ENCODE measurements at places on chromosomes 7 and 10. TPM values are rescaled to one million over a fixed set of nuclear protein-coding genes. Genes with fewer than 3 reads are reported as not detected.

PSD gene
- 13.3 TPM for total RNA-seq

LRRC18 gene
- total RNA-seq: not detected

ENO4 gene
- total RNA-seq: not detected

CLDN3 gene
- total RNA-seq: not detected

RBAK gene
- total RNA-seq: 10.1 TPM

FAM237B gene
- not detected for total RNA-seq

DOCK4 gene
- 0.21 TPM for total RNA-seq

SPDYE2 gene
- not detected for total RNA-seq

MCM10 gene
- total RNA-seq: 60.0 TPM

UNCX gene
- not detected for total RNA-seq

NEUROD6 gene
- not detected for total RNA-seq

TAS2R4 gene
- total RNA-seq: 1.0 TPM

TMEM213 gene
- total RNA-seq: 0.18 TPM

MOGAT3 gene
- not detected for total RNA-seq

INHBA gene
- total RNA-seq: 0.12 TPM

VAX1 gene
- total RNA-seq: not detected

NAPEPLD gene
- 9.7 TPM for total RNA-seq

ATG9B gene
- total RNA-seq: 1.1 TPM

POM121C gene
- 111 TPM for total RNA-seq

CCDC172 gene
- total RNA-seq: not detected

CFAP70 gene
- total RNA-seq: 1.2 TPM

BMPER gene
- not detected for total RNA-seq

ZNF736 gene
- total RNA-seq: 27.8 TPM

ST8SIA6 gene
- total RNA-seq: not detected

R3HCC1L gene
- total RNA-seq: 15.4 TPM

SH2B2 gene
- total RNA-seq: 6.3 TPM

SSC4D gene
- total RNA-seq: 0.61 TPM

EIF4H gene
- total RNA-seq: 470 TPM

ZCWPW1 gene
- 5.6 TPM for total RNA-seq

ASB10 gene
- total RNA-seq: not detected

Data from activated naive CD4-positive, alpha-beta T cell treated with anti-CD3 and anti-CD28 coated beads, Interleukin-2, amount 50 U/mL, for 72 hours (primary cell).